ENCODE measurements at places on chromosomes 1 and 21. TPM values are rescaled to one million over a fixed set of nuclear protein-coding genes. Genes with fewer than 3 reads are reported as not detected.

GRCh38 chr1:5744341-5744740 lies 247.9 kb downstream of the NPHP4 start:
- DNase-seq, result no peak

GRCh38 chr21:45386728-45387371 lies 18.1 kb upstream of the COL18A1 start:
- DNase-seq, result no peak

DNA sequence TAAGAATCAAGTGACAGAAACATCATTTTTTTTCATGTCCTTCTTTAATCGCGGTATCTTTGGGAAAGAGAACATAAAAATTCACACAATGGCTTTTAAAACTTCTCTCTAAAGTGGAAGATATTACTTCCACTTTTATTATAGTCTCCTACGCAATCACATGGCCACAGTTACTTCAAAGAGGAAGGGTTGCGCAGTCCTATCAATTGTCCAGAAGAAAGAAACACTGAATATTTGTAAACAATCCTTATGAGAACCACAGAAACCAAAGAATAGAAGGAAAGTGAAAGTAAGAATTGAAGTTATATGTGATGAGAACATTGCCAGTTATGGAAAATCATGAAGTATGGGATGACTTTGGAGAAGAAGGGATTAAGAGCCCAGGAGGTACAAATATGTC lies 32.6 kb downstream of the CFH start:
- DNase-seq, result no peak

The FAM167B gene
- 2.8 TPM for total RNA-seq

GRCh38 chr1:240695416-240695815 lies 83.5 kb upstream of the GREM2 start:
- DNase-seq, result no peak

- DNase-seq, result no peak
These were observed 10.1 kb downstream of the PRRC2C start for GRCh38 chr1:171495444-171495843.

GRCh38 chr1:54362881-54363340 lies 43.3 kb downstream of the SSBP3 start:
- DNase-seq, result no peak

- DNase-seq, result no peak
These were observed 378.9 kb upstream of the RUNX1 start for GRCh38 chr21:35428001-35428320.
